ENCODE measurements at places on chromosomes 13 and 19.

GRCh38 chr13:112102243-112102642 is 35.3 kb downstream of the SOX1 start:
- DNase-seq = no peak

DNA sequence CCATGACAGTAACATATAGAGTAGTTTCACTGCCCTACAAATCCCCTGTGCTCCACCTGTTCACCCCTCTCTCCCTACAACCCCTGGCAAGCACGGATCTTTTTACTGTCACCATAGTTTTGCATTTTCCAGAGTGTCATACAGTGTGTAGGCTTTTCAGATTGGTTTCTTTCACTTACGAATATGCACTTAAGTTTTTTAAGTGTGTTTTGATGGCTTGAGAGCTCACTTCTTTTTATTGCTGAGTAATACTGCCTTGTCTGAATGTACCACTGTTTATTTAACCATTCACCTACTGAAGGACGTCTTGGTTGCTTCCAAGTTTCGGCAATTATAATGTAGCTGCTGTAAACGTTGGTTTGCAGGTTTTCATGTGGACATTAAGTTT is 175.1 kb downstream of the ITGBL1 start:
- DNase-seq = no peak

DNA sequence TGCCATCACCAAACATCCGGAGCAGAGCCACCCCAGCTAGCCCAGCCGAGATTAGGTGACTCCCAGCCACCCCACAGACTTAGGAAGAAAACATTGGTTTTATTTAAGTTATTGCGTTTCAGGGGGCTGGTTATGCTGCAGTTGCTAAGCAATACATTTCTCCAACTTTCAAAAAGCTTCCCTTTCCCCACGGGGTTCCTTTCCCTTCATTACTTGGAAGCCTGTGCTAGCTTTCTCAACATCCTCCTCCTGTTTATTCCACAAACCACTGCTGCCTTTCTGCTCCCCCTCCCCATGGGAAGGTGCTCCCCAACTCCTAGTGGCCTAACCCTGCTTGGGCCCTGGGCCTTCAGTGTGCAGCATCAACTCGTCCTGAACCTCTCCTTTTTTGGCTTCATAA is 52.6 kb downstream of the CDADC1 start:
- no peak for DNase-seq

DNA sequence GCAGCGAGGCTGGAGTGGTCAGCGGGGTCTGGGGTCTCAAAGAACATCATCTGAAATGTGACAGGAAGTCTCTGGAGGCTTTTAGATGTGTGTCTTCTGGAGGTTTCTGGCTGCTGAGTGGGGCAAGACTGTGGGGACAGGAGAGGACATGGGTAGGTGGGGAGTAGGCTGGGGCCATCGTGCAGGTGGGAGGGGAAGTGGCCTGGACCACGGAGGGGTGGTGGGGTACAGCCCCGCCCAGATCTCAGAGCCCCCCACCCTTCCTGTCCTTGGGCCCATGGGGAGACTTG is 6.2 kb downstream of the AP1M1 start:
- DNase-seq = no peak

DNA sequence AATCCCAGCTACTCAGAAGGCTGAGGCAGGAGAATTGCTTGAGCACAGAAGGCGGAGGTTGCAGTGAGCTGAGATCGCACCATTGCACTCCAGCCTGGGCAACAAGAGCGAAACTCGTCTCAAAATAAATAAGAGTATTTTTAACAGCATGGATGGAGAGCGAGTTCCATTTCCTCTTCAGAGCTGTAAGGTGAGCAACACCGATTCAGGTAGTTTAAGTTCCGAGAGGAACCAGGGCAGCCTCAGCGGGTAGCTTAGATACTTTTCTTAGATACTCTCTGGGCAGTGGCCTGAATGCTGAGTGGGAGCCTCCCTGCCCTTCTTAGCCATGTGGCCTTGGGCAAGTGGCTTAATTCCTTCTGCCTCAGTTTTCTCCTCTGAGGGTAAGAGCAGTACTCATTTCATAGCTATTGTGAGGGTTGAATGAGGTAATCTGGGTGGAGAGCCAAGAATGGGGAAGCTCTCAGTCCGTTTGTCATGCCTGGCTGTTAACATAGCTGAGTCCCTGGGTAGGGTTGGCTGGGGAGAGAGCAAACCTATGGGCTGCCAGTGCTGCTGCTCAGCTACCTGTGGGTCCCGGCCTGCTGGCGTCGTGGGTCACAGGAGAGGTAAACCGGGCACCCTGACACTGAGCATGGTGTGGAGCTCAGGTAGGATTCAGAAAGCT is 4.1 kb downstream of the ATP11A start:
- no peak for DNase-seq

- no peak for DNase-seq
Measured at GRCh38 chr13:44952671-44953070, 36.6 kb downstream of the NUFIP1 start.

DNA sequence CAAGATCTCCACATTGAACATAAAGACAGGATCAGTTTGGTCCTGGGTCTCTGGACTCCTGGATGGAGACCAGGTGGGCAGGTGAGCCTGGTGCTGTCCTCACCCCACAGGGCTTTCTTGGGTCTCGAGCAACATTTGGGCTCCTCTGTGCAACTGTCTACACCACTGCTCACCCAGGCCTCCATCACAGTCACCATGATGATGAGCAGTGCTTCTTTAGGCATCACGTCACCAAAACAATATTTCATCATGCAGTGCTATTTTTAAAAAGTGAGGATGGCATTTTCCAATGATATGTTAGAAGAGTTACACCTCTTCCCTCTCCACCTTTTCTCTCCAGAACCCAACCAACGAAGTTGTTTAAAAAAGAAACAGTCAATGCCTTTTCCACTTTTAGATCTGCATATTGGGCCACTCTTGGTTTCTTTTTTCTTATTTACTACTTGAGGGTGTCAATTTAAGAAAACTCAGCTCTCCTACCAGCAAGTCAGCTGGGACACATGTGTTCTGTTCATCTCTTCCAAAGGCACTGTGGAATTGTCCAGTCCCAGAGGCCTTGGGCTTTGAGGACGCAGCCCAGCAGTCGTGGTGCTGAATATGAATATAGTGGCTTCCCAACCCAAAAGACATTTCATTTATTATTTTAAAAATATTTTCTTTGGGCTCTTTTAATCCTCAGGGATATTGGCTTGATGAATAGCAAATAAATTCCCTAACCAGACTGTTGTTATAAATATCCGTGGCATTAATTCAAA is 405.7 kb downstream of the KCNRG start:
- DNase-seq = no peak

DNA sequence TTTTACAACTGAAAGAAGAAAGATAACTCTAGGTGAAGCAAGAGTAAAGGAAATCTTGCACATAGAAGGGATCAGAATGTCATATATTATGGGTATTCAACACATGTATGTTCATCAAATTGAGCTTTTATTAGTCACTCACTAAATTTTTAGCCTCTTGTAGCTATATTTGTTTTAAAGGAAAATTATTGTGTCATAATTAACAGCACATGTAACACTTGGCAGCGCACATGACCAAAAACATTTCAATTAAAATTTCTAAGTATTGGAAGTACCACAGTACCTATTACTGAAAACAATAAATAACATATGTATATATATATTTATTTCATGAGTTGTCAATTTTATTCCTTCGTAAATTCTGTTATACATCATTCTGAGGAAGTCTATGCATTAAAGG is 2800.4 kb downstream of the PCDH9 start:
- no peak for DNase-seq

GRCh38 chr13:98260357-98261164 is 83.5 kb upstream of the RNF113B start:
- no peak for DNase-seq

GRCh38 chr19:4016903-4017638 is 9.5 kb downstream of the PIAS4 start:
- DNase-seq = no peak

DNA sequence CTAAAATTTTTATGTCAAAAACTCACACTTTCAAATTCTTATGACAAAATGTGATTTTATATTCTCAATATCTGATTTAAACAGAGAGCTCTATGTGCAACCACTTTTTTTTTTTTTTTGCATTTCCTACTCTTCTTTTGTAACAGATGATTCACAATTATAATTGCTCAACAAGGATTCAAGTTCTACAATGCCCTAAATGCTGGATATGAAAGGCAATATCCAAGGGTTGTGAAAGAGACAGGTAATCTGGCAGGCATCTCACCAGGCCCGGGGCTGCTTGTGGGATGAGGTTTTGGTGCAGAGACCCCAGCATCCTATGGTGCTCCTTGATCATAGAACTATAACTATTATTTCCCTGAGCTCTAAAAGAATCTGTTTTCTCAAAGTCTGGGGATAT is 363.6 kb upstream of the NBEA start:
- no peak for DNase-seq
